NCI-H2081 treated with DMSO at 0.1 percent for 48 hours (cell line): ENCODE measurements at places on chromosomes 11 and 22.

GRCh38 chr11:35463331-35463751, 44.0 kb upstream of the SLC1A2 start:
- DNase-seq, result no peak

- DNase-seq, result no peak
Measured at GRCh38 chr22:50710221-50710620, 27.8 kb upstream of the ACR start.

DNA sequence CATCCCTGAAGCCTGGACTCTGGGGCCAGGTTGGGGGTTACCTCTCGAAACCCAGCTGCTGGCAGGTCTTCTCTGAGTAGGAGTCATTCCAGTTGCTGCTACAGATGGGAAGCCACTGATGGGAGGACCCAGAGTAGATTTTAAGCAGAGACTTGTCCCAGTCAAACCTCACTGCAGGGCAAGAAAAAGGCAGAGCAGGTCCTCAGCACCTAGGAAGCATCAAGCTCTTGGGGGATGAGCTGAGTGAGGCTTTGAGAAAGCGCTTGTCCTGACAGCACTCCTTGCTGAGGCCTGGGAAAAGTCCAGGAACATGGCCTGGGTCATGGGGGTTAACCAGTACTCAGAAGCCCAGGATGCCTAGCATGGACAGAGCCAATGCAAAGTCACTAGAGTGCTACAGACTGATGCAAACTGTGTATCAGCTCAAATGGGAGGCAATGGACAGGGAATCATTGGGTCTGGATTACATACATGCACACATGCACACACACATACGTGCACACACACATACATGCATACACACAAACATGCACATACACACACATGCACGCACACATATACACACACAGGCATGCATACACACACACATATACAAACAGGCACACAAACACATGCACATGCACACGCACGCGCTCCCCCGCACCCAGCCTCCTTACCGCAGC, 15.3 kb downstream of the TMPRSS13 start:
- no peak for DNase-seq

GRCh38 chr11:126519764-126520734, 164.6 kb downstream of the ST3GAL4 start:
- DNase-seq, result no peak

GRCh38 chr11:45041596-45041995, 90.9 kb upstream of the TP53I11 start:
- DNase-seq, result peak; percentile 96

- DNase-seq, result no peak
Measured at GRCh38 chr11:7570938-7571521, 57.2 kb downstream of the PPFIBP2 start.

GRCh38 chr11:36748836-36749235, 150.8 kb upstream of the RAG2 start:
- no peak for DNase-seq

DNA sequence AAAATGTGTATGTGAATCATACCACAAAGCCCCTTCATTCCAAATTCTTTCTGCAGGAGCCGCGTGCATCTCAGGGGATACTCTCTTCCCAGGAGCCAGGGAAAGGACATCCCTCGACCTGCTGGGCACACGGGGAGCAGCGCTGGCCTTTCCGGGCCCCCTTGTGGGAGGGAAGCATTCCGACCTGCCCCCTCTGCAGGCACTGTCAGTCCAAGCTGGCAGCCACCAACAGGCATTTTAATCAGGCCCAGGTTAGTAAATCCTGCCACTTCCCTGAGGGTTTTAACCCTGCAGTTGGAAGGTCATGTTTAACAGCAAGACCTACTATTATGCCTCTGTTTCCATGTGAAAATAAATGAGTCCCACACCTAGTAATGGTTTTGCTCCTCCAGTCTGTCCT, 391.5 kb downstream of the SHANK2 start:
- no peak for DNase-seq

GRCh38 chr22:36379593-36380361, 8.0 kb downstream of the MYH9 start:
- DNase-seq, result no peak

DNA sequence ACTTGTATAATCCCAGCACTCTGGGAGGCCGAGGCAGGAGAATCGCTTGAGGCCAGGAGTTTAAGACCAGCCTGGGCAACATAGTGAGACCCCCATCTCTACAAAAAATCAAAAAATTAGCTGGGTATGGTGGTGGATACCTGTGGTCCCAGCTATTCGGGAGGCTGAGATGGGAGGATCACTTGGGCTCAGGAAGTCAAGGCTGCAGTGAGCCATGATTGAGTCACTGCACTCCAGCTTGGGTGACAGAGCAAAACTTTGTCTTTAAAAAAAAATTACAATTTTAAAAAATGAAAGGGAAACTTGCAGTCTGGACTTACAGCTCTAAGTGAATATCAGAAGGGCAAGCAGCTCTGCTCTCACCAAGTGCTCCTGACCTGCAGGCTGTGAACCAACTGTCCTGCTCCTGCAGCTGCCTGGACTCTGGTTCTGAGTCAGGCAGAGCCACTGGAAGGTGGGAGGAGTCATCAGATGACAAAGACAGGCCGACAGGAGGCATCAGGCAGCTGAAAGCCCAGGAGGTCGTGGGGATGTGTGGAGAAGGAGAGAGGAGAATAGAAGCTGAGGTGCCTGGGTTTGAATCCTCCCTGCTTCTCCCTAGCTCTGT, 9.6 kb downstream of the SMTNL1 start:
- DNase-seq, result no peak

GRCh38 chr11:62018981-62019664, 51.7 kb upstream of the FTH1 start:
- no peak for DNase-seq

DNA sequence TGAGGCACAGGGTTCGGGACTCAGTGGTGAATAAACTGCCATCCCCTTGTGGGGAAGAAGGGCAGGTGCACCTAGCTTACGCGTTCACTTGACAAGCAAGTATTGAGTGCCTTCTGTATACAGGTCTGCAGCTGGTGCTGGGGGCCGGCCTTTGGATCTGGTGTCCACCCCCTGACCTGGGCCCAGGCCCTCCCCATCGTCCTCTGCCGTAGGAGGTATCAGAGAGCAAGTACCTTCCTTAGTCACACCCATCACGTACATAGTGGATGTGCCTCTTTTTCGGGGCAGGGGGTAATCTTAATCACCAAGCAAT, 53.3 kb downstream of the SMIM38 start:
- DNase-seq, result no peak
